NCI-H2107 (cell line): ENCODE measurements at places on chromosomes 2 and 18.

DNA sequence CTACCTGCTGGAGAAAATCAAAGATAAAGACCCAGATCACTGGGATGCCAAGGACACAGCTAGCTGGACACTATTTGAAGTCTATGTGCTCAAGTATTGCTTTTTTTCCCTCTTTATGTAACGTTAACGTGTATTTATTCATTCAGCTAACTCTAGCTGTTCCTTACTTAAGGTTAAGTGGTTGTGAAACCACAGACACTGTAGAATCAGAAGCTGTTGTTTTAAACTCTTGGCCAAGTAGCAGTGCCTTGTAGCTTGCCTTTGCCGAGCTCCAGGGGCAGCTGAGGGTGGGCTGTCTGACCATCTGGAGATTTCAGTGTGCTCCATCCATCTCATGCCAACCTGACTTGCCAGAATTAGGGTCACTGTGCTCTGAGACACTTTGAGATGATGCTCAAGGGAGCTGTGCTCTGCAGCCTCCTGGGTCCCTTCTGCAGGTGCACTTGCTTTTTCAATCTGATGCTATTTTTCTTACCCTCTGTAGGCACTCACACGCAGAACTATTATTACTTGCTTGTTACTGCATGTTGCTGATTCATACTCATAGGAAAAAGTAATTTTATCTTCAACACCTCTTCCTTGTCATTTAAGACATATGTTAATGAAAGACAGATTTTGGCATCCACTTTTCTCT lies 116.2 kb downstream of the METTL8 start:
- DNase-seq: no peak

GRCh38 chr2:40220177-40220925 lies 231.5 kb downstream of the SLC8A1 start:
- no peak for DNase-seq

GRCh38 chr2:119766944-119767343 lies 7.2 kb downstream of the PTPN4 start:
- no peak for DNase-seq

DNA sequence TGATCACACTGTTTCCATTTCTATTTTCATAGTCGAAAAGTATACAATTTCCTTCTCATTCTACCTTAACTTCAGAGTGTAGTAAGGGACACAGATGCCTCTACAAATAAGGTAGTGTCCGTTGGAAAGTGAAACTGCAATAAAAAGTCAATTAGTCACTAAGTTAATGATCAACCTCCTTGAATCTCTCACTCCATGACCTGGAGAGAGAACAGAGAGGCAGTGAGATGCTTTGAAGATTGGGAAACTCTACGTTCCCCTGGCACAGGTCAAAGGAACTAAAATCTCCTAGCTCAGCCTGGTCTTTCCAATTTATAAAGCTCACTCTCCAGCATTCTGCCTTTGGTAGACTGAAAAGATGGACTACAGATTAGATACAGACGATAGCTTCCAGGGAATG lies 153.8 kb upstream of the ACAA2 start:
- DNase-seq: no peak

DNA sequence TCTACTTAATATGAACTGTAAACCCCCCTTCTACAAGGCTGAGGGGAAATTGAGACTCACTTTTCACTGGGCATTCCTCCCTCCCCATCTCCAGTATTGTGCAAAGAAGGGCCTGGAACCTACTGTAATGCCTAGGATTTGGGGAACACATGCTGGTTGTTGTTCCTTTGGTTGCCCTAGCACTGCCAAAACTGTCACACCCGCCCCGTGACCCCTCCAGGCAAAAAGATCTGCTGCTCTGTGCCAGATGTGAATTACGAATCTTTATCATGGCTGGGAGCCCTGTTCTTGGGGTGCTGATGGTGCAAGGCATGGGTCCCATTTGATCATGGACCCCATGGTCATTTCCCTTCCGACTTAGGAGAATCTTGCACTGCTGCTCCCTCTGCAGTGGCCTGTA lies 95.4 kb downstream of the CABLES1 start:
- no peak for DNase-seq

DNA sequence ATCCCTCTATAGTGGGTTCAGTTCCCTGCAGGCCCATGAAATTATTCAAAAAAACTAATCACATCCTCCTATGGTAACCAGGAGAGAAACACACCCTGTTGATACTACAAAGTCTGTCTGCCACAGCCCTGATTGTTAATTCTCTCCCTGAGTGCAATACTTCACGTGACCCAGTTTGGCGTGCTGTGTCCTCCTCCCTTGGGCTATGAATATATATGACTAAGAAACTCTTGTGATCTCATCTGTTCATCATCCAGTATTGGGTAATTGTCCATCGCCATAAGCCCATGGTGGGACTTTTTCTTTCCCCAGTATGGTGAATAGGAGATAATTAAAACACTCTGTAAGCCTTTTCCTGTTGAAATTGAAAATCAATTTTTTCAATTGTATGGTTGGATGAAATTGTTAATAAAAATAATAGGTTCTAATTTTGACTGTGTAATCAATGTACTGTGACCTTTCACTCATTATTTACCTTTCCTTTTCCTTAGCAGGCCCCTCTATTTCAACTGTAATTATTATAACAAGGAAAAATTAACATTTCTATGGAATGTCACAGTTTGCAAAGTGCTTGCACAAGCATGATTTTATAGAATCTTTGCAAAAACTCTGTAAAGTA lies 1822.6 kb downstream of the SUCLG1 start:
- DNase-seq: no peak

DNA sequence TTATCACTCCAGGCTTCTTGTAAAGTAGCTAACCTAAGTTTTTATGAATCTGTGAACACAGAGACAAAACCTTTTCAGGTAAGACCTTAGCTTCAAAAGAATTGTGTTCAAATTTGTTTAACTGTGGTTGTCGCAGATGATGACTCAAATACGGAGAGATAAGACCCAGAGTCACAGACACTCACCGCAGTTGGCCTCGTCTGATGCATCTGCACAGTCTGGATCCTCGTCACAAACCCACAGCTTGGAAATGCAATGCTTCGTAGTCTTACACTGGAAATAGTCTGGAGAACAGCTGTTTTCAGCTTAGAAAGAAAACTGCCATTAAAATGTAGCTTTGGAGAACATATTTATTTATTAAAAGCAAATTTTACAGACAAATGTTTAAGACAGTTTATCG lies 1662.1 kb upstream of the NXPH2 start:
- no peak for DNase-seq

DNA sequence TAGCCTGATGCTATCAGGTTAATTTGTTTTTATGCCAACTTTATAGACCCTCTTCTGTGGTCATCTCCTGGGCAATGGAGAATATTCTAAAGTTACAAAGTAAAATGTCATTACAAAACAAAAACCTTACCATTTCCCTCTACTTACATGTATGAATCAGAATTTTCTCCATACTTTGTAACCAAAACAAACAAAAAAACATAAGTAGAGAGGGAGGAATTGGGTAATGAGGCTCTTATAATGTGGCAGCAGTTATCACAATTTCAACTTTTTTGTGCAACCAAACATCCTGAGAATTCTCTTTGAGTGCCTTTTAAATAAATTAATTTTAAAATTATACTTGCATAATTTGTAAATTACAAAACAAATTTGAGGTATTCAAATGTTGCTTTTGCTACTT lies 332.8 kb downstream of the TXNL1 start:
- DNase-seq: no peak

DNA sequence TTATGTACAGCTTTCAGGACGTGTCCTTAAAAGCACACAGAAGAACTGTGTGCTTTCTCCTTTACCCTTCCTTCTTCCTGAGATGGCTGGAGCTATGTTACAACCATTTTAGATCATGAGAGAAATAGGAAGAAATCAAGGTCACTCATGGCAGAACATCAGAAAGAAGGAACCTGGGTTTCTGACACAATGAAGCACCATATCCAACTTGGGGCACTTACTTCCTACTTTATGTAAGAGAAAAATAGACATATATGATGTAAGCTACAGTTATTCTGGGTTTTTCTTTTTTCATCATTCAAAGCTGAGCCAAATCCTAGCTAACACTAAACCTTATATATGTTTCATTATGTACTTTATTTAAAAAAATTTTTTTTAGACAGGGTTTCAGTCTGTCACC lies 79.5 kb downstream of the FAM161A start:
- DNase-seq: no peak

DNA sequence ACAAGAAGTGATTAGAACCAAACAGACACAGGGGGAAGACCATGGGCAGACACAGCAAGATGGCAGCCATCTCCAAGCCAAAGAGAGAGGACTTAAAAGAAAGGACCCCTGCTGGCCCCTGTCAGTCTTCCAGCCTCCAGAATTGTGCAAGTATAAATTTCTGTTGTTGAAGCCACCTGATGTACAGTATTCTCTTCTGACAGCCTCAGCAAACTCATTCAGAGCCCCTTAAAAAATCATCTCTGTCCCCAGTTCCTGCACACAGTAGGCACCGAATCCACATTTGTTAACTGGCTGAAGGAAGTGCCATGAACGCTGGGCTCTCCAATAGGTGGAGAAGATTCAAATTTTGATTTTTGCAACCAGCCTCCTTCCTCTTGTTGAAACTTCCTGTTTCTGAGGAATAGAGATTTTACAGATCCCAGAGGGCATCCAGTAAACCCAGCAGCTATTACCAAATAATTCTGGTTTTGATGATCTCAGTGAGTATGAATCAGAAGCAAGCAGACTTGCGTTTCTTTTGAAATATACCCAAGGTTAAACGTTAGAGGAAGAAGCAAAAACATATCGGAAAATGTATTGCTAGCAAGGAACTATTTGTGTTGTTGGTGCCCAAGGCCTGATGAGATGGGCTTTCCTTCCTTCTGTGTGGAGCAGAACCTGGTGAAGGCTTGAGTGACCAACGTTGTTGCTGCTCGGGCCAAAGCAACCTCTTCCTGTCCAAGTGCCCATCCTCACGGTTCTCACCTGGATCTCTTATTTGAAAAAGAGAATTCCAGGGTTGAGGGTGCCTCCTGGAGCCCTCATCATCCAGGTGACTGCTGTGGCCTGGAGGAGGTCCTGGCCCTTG lies 47.7 kb upstream of the PLB1 start:
- no peak for DNase-seq

GRCh38 chr18:77645170-77645872 lies 395.7 kb downstream of the GALR1 start:
- no peak for DNase-seq

DNA sequence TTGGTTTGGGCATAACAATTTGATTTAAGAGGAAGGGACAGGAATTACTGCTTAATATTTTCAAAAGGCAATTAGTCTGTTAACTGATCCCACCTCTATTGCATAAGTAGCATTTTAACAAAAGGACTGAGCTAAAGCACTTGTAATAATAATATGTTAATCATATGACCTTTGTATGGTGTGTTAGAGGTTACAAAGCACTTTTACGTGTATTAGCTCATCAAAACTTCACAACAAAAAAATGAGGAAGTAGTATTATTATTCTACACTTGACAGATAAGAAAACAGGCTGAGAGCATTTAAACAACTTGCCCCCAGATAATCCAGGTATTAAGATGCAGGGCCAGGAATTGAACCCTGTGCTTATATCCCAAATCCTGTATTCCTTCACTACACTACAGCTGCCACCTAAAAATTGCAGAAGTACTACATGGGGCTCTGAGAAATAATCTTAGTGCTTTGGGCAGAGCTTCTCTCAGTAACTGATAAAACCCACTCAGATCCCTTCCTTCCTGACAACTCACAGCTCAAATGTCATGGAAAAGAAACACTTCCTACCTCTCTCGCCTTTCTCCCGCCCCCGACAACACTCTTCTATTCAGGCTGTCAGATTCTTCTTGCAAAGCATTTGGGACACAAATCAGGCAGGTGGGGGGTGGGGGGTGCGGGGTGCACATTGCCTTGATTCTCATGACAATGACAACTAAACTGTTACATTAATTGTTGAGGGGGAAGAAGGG lies 20.7 kb upstream of the KCTD1 start:
- no peak for DNase-seq

GRCh38 chr18:34660572-34660971 lies 49.5 kb upstream of the DTNA start:
- DNase-seq: no peak

- no peak for DNase-seq
Measured at GRCh38 chr18:72460210-72460680, 83.9 kb downstream of the CBLN2 start.

- no peak for DNase-seq
Measured at GRCh38 chr2:112150447-112150846, 12.3 kb downstream of the FBLN7 start.

- no peak for DNase-seq
Measured at GRCh38 chr2:240248721-240249422, 108.4 kb upstream of the OTOS start.

DNA sequence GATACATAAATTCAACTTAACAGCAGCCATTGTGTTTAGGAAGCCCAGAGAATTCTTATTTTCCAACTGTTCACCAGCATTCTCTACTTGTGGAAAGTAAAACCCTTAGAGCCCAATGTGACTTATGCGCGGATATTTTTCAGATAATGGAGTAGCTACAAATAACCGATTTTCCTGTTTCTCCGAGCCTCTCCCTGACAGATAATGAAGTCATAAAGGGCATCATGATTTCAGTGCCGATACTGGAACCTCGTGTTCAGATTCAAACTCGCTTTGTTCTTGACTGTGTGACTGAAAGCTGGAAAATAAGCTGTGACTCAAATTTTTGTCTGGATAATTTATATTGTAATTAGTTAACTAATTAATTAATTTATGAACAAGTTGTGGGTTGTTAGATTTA lies 228.2 kb downstream of the VAPA start:
- DNase-seq: no peak

GRCh38 chr2:67600222-67600871 lies 203.2 kb downstream of the ETAA1 start:
- no peak for DNase-seq

GRCh38 chr18:79915161-79916127 lies 36.0 kb downstream of the SLC66A2 start:
- no peak for DNase-seq

GRCh38 chr18:54880395-54881105 lies 52.3 kb downstream of the RAB27B start:
- no peak for DNase-seq

- no peak for DNase-seq
Measured at GRCh38 chr2:3492951-3493614, 26.2 kb downstream of the ADI1 start.

- no peak for DNase-seq
Measured at GRCh38 chr2:109458512-109458911, 155.3 kb downstream of the SEPTIN10 start.

DNA sequence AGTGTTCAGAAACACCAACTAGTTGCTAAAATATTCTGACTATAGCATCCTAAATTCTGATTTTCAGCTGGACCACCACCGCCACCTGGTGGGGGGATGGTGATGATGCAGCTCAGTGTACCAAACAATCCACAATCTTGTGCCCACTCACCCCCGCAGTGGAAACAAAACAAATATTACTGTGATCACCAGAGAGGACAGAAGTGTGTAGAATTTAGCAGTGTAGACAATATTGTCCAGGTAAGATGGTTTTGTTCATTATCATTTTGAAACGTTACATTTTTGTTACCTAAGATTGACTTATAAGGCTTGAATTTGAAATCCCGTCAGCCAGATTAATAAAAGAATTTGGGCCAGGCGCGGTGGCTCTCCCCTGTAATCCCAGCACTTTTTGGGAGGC lies 31.7 kb upstream of the UBXN4 start:
- peak; percentile 13 for DNase-seq
